Ovary (tissue), 10 donors: ENCODE measurements at places on chromosomes 3 and 15. TPM values are rescaled to one million over a fixed set of nuclear protein-coding genes. Genes with fewer than 3 reads are reported as not detected.

Gene PODXL2
- total RNA-seq: 14.3 TPM

Gene TMEM40
- not detected for total RNA-seq

GRCh38 chr3:97712919-97713318 is 51.6 kb upstream of the ARL6 start:
- no peak overlapping the region for H3K27ac ChIP-seq
- DNase-seq: no peak
- no peaks in the 10 kb centered on the region for H3K27me3 ChIP-seq
- no peaks in the 10 kb centered on the region for H3K4me1 ChIP-seq

Gene PCLAF
- total RNA-seq: not detected

- H3K36me3 ChIP-seq: no peaks in the 10 kb centered on the region
- H3K27me3 ChIP-seq: no peaks in the 10 kb centered on the region
- H3K27ac ChIP-seq: no peak overlapping the region
- H3K4me3 ChIP-seq: no peak overlapping the region
Measured at GRCh38 chr15:73748730-73749129, 4.4 kb downstream of the INSYN1 start.

Gene EPHA6
- 8.3 TPM for total RNA-seq

Gene MOBP
- 0.08 TPM for total RNA-seq
